ENCODE measurements at places on chromosomes 5 and 9. TPM values are rescaled to one million over a fixed set of nuclear protein-coding genes. Genes with fewer than 3 reads are reported as not detected.

DNA sequence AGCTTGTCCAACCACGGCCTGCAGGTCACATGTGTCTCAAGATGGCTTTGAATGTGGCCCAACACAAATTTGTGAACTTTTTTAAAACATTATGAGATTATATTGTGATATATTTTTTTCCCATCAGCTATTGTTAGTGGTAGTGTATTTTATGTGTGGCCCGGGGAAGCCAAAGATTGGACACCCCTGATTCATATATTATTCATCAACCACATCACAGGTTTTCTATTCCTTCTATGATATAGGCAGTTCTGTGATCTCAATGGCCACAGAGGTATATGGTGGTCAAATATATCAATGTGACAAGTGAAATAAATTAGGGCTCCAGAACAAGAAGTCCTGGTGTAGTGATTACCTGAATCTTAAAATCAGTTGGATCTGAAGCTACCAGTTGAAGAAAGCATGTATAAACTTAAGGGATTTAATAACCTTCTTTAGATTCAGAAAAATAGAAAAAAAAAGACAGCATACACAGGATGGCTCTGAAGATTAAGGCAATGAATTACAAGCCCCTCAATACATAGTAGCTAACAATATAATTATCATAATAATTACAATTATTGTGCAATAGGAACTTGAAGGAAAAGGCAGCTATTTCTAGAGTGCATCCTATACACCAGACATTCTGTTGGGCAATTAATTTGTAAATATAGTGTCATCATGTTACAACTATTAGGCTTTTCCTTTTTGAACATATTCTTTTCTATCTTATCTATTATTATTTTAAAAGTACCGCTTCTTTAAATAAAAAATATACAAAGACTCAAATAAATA is 530.4 kb upstream of the PTPRD start:
- peak; percentile 7 for DNase-seq

- DNase-seq = no peak
Measured at GRCh38 chr5:176660530-176660859, 13.2 kb downstream of the TSPAN17 start.

- DNase-seq = no peak
Measured at GRCh38 chr5:129077433-129078075, 17.0 kb upstream of the ISOC1 start.

Gene LMX1B
- total RNA-seq = 1.2 TPM

- no peak for DNase-seq
Measured at GRCh38 chr9:113476511-113476916, 13.0 kb downstream of the RGS3 start.

Gene PDGFRB
- 0.66 TPM for total RNA-seq

Gene UNC5A
- total RNA-seq = 0.46 TPM
